ENCODE measurements at places on chromosomes 13 and 19.
A peak's percentile ranks its signal among the peaks of the same experiment; 100 is the strongest.

GRCh38 chr19:46715975-46716671 lies 791 bp downstream of the PRKD2 start:
- DNase-seq = no peak

GRCh38 chr19:55461974-55462626 lies 658 bp upstream of the ISOC2 start:
- no peak for DNase-seq

DNA sequence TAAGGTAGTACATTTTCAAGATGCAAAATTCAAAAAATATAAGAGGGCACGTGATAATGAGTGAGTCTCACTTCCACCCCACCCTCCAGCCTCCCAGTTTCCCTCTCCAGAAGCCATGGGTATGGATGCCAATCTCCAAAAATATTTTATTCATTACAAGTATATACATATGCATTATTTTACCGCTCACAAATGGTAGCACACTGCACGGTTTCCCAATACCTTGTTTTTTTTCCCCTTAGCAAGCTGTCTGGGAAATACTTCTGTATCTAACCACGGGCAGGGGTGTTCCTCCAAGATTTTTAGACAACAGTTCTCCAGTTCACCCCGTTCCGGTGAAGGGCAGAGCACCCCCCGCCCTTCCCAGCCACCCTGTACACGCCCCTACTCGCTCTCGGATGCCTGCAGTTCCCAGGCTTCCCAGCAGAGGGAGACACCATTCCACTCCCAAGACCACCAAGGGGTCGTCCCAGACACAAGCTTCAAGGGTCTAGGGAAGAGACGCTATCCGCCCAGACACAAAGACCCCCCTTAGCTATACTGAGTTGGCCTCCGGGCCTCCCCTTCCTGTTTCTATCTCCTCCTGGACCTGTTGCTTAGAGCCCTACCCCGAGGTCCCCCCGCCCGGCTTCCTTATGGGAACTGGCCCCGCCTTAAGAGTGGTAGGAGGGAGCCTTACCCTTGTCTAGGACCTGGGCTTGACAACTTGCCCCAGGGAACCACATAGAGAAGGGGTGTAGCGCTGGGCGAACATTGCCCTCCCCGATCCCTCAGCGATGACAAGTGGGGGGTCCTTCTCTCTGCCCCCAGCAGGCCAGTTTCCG lies 1.1 kb upstream of the FXYD3 start:
- DNase-seq = peak; percentile 83

DNA sequence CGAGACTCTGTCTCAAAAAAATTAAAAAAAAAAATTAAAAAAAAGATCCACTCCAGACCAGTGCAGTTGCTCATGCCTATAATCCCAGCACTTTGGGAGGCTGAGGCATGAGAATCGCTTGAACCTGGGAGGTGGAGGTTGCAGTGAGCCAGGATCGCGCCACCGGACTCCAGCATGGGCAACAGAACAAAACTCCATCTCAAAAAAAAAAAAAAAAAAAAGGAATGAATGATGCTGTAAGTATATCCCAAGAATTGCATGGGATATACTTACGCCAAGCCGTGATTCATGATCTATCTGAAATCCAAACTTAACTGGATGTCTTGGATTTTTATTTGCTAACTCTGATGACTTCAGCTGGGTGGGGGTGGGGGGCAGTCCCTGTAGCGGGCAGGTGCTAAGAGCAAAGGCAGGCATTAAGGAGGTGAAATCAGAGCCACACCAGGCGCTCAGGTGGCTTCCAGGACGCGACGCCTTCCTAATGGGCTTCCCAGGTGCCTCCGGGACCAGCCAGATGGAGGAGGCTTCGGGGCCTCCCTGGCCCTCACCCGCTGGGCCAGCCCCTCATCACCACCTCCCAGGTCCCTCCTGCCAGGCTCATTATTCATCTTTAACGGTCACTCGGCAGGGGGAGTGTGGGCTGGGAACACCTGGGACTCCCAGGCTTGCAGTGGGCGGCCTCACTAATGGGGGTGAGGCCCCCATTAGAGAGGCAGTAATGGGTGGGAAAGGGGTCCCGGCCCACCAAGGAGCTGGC lies 11.4 kb upstream of the FUT5 start:
- DNase-seq = no peak

DNA sequence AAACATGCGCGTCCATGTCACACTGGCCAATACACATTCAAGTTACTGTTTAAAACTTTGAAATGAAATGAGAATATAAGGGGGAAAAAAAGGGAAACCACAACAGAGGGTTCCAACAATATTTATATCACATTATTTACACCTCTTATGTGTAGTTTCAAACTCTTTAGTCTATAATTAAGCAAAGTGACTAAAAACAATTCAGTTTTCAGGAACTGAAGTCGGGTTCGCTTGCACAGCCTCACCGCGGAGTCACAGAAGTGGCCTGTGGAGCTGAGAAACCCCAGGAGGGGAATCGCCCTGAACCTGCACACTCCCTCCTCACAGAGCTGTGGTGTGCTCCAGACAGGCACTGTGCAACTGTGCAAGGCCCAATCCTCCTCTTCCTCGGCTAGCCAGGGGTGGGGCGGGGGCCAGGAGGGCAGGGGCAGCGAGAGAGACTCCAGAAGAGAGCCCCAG lies 75.9 kb downstream of the STK24 start:
- DNase-seq = no peak

Data from amygdala (tissue), 56 donors.